ENCODE measurements at places on chromosomes 11 and 22.
A peak's percentile ranks its signal among the peaks of the same experiment; 100 is the strongest.

- DNase-seq, result no peak
These were observed 3.9 kb upstream of the ARFGAP3 start for GRCh38 chr22:42860968-42861367.

GRCh38 chr11:117670443-117670842 lies 126.6 kb downstream of the DSCAML1 start:
- no peak for DNase-seq

GRCh38 chr11:11960687-11961086 lies 47.7 kb downstream of the DKK3 start:
- no peak for DNase-seq

- no peak for DNase-seq
These were observed 96.9 kb downstream of the SBF2 start for GRCh38 chr11:10197091-10197490.

GRCh38 chr11:118042796-118043195 lies 34.1 kb upstream of the TMPRSS4 start:
- no peak for DNase-seq

DNA sequence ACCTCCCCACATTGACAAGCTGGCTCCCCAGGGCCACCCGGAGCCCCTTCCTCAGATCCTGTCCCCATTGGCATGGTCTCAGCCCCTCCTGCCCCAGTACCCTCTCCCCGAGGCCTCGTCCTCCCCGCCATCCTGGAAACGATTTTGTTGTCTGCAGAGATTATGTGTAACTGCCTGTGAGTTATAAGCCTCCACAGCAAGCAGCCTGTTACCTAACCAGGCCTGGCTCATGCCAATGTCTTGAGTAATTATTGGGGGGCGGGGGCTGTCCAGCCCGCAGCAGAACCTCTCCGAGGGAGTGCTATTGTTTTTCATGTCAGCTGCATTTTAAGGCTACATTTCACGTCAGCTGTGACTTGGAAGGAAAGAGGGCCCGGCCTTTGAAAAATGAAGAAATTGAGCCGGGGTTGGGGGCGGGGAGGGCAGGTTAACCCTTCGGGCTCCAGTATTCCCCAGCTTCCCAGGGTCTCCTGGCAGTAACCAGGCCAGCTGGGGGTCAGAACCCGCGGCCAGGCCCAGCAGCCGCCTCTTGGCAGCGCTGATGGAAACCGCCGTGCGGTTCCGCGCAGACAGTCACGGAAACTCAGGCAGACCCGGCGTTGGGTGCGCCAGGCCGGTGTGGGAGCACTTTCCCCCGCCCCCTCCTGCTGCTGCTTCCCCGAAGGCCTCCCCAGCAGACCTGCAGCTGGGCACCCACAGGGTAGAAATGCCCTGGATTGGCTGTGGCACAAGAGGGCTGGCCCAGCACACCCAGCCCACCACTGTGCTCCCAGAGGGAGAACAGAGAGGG lies 59.5 kb downstream of the CDKN1C start:
- peak; percentile 18 for DNase-seq

DNA sequence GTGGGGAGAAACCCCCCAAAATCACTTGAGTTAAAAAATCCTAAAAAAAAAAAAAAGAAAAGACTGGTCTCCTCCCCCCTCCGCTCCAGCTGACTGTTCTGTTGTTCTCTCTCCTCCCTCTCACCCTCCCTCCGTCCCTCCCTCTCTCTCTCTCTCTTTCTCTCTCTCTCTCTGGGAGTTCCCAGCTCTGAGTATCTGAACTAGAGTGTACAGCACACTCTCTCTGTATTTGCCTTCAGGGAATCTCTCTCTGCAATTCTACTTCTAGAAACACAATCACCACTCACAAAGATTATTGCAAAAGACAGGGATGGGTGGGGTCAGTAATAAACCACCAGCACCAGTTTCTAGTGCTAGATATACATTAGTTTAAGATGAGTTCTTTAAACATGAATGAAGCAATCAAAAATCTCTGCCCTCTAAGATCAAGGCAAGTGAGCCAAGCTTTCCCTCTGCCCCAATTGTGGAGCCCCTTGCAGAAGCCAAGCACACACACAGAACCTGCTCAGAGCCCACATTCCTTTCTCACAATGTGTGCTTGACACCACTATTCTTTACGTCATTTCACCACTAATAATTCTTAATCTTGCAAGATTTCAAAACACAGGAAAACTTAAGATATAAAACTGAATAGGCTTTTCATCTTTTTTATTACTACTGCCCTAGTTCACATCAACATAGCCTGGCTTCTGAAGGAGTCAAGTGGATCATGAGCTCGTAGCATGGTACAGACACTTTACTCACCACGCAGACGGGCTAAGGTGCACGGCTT lies 133.5 kb downstream of the RBFOX2 start:
- no peak for DNase-seq

DNA sequence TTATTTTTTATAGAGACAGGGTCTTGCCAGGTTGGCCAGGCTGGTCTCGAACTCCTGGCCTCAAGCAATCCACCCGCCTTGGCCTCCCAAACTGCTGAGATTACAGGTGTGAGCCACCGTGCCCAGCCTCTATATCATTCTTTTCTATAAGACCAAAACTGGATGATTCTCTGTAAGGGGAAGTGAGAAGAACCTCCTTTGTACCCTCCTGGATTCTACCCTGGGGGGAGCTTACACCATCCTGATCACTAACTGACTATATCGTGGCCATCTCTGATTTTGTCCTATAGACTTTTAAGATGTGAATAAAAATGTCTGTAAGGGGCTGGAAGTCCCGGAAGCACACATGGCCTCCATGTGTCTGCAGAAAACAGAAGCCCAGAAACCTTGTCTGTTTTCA lies 9.1 kb downstream of the PIWIL4 start:
- no peak for DNase-seq

DNA sequence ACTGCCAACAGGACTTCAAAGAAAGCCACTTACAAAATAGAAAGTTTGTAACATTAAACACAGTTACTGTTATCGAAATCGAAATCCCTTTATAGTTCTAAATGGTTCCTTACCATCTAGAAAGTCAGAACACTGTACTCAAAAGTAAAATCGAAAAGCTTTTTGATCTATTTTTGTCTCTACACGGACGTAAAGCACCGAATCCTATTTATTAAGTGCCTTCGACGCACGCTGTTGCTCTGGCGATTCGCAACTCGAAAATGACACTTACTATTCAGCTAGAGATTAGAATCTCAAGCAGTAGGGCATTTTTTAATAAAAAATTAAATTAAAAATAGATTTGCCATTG lies 78.3 kb downstream of the LARGE1 start:
- no peak for DNase-seq

DNA sequence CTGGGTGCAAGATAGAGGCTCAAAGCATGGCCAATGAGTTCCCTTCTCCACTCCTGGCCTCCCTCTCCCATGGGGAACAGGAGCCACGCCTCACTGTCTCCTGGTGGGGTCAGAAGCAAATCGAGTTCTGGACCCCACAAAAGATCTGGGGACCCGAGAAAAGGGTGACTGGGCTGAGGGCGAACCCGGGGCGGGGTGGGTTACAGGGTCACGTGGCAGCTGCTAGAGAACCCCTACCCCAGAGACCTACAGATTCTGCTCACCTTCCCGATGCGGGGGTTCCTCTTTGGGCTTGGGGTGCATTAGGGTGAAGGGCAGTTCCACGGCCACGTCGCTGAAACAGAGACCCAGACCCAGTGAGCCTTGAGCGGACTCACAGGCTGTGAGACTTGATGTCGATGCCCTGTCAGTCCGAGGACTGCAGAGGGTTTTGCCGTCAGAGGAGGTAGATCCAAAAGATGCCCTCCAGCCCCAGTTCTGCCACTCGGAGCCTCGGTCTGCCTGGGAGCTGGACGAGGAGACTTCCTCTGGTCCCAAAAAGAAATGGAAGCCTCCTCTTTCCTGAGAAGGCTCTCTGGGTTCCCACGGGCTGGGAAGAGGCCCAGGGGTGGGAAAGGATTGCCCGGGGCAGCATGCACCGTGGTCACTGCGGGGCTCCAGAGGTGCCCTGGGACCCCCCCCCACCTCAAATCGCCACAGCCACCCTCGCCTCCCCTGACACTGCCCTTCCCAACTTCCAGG lies 28.2 kb downstream of the TPBGL start:
- no peak for DNase-seq

GRCh38 chr22:48346311-48346710 lies 1481.4 kb downstream of the BRD1 start:
- DNase-seq, result no peak

- no peak for DNase-seq
These were observed 281.2 kb downstream of the CADM1 start for GRCh38 chr11:115222863-115223530.

- DNase-seq, result no peak
These were observed 393.1 kb downstream of the ETS1 start for GRCh38 chr11:128194216-128194615.

- DNase-seq, result no peak
These were observed 14.0 kb downstream of the B3GAT1 start for GRCh38 chr11:134398079-134398444.

DNA sequence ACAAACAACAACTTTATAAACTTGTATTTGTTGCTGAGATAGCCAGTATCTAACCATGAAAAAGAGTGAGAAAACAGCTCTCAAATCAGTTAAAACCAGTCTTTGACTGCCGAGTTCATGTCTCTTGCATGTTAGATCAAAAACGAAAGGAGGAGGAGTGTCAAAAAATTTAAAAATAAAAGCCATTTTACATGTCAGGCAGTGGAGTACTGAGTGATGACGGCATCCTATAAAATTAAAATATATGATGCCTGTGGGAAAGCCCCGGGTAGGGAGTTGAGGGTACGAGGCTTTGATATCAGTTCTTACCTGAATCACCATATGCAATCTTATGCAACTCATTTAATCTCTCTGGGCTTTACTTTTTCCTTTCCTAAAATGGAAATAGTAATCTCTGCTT lies 117.3 kb downstream of the ETS1 start:
- DNase-seq, result no peak

DNA sequence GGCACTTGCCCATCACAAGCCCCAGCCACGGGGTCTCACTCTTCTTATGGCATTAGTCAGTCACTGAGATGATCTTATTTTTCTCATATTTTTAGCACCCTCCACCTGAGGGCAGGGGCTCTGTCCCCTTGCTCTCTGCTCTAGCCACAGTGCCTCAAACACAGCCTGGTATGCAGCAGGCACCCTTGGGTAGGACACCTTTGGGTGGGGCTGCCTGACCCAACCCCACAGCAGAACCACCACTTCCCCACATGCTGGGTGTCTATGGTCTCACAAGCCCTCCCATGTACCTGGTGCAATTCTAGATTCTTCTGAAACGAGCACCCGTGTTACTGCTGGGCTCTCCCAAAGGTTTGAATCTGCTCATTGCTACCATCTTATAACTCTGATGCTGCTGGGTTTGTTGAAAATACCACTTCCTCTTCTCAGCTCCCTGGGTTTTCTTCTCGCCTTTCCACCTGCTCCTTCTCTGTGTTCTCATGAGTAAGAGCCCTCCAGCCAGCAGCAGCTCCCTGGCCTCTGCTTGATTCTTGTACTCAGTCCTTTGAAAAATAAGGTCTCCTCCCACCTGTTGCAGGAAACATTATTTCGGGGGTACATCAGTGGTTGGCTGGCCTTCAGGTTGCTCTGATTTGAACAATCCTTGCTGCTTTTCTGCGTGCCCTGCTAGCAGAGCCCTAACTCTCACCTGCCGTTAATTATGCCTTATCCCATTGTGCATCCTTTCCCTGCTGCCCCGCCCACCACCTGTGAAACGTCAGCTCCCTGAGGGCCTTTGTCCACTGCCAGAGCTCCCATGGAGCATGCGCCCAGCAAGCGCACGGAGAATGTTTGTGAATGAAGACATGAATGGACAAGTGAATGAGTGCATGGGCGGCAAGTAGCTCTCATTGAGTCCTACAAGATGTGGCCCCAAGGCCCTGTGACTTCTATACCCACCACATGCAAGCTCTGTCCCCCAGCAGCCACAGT lies 1181.6 kb downstream of the TBC1D22A start:
- DNase-seq, result no peak

- DNase-seq, result no peak
These were observed 5.3 kb upstream of the LRRC10B start for GRCh38 chr11:61503135-61503770.

DNA sequence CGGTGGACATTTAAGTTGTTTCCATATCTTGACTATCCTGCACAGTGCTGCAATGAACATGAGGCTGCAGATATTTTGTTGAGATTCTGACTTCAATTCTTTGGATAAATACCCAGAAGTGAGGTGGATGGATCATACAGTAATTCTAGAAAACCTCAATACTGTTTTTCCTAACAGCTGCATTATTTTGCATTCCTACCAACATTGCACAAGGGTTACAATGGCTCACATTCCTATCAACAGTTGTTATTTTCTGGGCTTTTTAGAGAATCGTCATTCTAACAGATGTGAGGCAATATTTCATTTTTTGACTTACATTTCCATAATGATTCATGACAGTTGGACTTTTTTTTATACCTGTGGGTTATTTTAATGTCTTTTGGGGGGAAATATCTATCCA lies 716.9 kb upstream of the ANO3 start:
- no peak for DNase-seq

DNA sequence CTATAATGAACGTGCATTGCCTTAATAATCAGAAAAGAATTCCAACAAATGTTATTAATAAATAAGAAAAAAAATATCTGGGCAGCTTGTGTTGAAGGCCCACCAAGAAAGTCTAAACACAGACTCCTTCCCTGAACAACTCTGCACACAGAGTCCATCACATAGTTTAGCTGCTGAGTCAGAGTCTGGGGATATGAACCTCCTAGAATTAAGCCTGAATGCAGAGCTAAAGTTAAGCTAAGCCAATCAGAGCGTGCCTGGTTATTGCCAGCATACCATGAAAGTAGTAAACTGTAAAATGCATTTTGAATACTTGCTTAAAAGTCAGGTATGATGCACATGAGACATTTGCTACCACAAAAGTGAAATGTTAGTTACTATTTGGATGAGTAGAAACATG lies 25.6 kb upstream of the TENM4 start:
- DNase-seq, result no peak

DNA sequence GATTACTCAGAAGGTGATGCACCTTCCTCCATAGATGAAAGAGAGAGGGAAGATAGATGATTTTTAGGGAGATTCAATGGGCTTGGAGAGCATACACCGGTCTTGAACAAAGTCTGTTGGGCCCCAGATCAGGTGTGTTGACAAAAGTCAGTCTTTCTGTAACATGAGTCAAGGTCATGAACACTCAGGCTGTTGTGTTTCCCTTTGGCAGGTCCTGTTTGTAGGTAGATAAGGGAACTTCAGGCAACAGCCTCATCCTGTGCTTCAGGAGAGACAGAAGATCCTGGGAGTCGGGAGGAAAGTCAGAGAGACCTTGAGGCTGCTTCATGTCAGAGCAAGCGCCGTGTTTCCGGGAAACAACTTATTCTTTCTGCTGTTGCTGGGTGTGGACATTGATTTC lies 703.1 kb downstream of the BRD1 start:
- DNase-seq, result no peak

- no peak for DNase-seq
These were observed 114.1 kb downstream of the LARGE1 start for GRCh38 chr22:33806191-33806590.

DNA sequence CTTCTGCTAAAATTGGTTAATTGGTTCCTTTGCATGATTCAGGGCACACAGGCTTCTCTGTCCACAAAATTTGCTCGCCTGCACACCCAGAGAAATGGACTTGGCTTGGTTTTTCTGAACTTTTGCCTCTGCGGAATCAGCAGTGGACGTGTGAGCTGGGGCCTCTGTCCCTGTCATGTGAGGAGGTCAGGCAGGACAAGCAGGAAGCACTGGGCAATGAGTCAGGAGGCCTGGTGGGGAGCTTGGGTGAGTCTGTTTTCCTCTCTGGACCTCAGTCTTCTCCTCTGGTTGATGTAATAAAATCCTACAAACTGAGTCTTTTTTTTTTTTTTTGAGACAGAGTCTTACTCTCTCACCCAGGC lies 10.4 kb upstream of the CELSR1 start:
- DNase-seq, result no peak

- no peak for DNase-seq
These were observed 16.8 kb upstream of the CABP7 start for GRCh38 chr22:29702931-29703501.

All from stimulated activated naive CD8-positive, alpha-beta T cell treated with anti-CD3 and anti-CD28 coated beads, Interleukin-15, Interleukin-2, amounts not matched to agents 100 U/mL and 50 U/mL, for 24 hours (primary cell).